ENCODE measurements at places on chromosomes 11 and 22. TPM values are rescaled to one million over a fixed set of nuclear protein-coding genes. Genes with fewer than 3 reads are reported as not detected.

DNA sequence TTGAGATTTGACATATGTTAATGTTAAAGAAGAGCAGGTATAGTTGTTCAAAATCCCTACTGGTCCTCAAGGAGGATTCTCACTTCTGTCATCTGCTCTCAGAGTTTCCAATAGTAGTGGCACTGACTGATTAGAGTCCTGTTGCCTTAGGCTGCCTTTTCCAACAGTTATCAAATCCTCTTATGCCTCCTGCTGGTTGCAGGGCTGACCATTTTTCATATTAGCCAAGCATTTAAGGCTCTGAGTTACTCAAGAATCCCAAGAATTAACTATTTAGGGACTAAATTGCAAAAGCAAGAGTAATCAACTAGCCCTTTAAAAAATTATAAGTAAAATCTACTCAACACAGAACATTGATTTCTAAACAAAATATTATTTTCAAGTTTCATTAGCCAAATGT, 212.0 kb upstream of the CHORDC1 start:
- no peak for DNase-seq

- DNase-seq, result no peak
These were observed 14.5 kb downstream of the CARS1 start for GRCh38 chr11:3042496-3043314.

The PCF11 gene
- 31.0 TPM for total RNA-seq

DNA sequence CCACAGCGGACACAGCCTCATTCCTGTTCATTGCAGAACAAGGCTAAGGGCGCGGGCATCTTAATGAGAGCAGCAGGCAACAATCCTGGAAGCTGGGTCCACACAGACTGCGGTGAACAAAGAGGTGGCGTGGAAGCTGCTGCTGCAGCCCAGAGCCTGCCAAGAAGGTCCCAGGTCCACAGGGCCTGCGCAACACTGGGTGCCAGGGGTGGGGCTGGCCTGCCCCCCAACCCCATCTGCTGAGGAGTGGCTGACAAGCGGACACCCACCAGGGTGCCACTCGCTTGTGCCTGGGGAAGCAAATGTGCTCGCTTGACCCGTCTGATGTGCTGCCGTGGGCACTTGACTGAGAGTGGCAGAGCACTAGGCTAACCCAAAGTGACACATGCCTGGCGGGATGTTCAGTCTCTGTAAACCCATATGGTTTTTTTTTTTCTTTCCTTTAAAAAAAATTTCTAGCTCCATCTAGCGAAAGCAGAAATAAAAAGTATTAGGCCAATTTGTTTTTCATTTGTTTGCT, 83.2 kb upstream of the PITPNB start:
- no peak for DNase-seq

GRCh38 chr22:27621486-27622070, 180.0 kb downstream of the MN1 start:
- DNase-seq, result no peak

- DNase-seq, result no peak
These were observed 315.1 kb downstream of the LARGE1 start for GRCh38 chr22:33605221-33605620.

- DNase-seq, result no peak
These were observed 97.8 kb downstream of the PKNOX2 start for GRCh38 chr11:125262194-125262829.

- peak; percentile 89 for DNase-seq
These were observed 12.2 kb downstream of the PHLDB1 start for GRCh38 chr11:118619444-118620197.

DNA sequence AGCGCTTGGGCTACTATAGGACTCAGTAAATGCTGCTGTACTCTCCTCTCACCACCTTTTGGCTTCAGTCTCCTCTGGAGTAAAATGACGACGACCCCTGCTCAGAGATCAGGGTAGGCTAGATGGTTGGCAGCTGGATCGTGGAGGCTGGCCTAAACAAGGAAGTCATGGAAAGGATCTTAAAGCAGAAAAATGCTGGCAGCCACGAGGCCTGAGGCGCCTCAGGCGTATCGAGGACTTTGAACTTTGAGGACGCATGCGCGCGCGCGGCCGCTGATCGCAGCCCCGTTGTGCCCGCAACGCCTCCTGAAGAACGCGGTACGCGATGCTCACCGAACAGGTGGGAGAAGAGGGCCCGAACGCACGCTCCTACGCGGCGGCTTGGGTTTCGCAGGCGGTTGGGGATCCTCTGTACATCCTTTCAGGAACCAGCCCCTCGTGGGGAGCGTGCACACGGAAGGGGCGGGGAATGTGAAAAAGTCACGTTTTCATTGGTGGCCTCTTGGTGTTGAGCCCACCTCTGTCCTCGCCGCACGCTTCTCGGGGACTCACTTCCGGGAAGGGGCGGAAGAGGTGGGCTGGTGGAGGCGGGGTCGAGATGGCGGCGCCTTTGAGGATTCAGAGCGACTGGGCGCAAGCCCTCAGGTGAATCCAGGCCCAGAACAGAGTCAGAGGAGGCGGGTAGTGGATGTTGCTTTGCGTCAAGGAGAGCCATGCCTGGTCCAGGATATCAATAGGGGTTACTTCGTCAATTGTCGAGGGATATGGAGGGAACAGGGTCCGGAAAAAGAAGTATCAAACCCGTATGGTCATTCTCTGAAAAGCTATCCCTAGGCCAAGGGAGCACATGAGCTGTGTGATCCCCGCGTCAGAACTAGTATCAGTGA, at the start of the genes COA4 and PAAF1:
Gene COA4, minus strand, starts transcription at position 423 of the 887 bp plus-strand sequence. CDS start 3,468 bp downstream, outside the sequence.
Gene PAAF1, plus strand, starts transcription at position 576 of the 887 bp plus-strand sequence. Its CDS starts 23 bp downstream, at position 599.
- peak; percentile 91 for DNase-seq

GRCh38 chr11:1052133-1053011, 15.9 kb upstream of the MUC6 start:
- DNase-seq, result no peak

GRCh38 chr11:119470317-119471291, 47.6 kb upstream of the THY1 start:
- DNase-seq, result no peak

The CD3D gene
- total RNA-seq, result not detected

DNA sequence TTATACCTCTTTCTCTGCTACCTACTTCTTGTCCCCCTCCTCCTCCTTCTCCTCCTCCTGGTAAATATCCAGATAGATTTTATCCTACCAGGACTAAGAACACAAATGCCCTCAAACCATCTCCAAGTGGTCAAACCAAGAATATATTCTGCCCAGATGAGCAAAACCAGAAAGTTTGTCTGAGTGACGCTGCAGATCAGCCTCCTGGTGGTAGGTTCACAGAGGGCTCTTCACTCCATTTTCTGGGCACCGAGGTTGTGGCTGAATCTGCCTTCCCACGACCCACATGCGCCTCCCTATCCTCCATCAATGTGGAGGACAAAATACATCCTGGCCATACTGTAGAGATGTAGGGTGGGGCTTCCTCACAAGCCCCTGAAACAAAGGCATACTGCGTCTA, 543.6 kb downstream of the MN1 start:
- no peak for DNase-seq

DNA sequence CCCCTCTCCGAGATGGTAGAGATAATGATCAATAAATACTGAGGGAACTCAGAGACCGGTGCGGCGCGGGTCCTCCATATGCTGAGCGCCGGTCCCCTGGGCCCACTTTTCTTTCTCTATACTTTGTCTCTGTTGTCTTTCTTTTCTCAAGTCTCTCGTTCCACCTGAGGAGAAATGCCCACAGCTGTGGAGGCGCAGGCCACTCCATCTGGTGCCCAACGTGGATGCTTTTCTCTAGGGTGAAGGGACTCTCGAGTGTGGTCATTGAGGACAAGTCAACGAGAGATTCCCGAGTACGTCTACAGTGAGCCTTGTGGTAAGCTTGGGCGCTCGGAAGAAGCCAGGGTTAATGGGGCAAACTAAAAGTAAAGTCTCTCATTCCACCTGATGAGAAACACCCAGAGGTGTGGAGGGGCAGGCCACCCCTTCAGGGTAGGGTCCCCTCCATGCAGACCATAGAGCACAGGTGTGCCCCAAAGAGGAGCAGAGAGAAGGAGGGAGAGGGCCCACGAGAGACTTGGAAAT, 43.2 kb downstream of the IGLL1 start:
- DNase-seq, result no peak

- no peak for DNase-seq
These were observed 7.0 kb upstream of the DDX17 start for GRCh38 chr22:38513063-38513462.

DNA sequence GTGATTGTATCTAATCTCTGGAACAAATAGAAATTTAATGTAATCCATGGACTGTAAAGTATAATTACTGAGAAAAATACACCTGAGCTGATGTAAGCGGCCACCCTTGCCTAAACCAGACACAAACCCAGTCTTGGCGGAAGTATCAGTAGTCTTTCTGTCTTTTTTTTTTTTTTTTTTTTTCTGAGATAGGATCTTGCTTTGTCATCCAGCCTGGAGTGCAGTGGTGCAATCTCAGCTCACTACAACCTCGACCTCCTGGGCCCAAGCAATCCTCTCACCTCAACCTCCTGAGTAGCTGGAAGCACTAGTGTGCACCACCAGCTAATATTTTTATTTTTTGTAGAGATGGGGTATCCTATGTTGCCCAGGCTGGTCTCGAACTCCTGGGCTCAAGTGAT, 5.5 kb upstream of the CXCR5 start:
- no peak for DNase-seq

The TRIM34 gene
- 4.9 TPM for total RNA-seq

The C11orf16 gene
- total RNA-seq, result not detected

GRCh38 chr11:107961480-107961879, 33.2 kb downstream of the RAB39A start:
- DNase-seq, result no peak

GRCh38 chr11:118435290-118435892, 901 bp upstream of the KMT2A start:
- DNase-seq, result no peak

The HRAS gene
- total RNA-seq, result 83.7 TPM

DNA sequence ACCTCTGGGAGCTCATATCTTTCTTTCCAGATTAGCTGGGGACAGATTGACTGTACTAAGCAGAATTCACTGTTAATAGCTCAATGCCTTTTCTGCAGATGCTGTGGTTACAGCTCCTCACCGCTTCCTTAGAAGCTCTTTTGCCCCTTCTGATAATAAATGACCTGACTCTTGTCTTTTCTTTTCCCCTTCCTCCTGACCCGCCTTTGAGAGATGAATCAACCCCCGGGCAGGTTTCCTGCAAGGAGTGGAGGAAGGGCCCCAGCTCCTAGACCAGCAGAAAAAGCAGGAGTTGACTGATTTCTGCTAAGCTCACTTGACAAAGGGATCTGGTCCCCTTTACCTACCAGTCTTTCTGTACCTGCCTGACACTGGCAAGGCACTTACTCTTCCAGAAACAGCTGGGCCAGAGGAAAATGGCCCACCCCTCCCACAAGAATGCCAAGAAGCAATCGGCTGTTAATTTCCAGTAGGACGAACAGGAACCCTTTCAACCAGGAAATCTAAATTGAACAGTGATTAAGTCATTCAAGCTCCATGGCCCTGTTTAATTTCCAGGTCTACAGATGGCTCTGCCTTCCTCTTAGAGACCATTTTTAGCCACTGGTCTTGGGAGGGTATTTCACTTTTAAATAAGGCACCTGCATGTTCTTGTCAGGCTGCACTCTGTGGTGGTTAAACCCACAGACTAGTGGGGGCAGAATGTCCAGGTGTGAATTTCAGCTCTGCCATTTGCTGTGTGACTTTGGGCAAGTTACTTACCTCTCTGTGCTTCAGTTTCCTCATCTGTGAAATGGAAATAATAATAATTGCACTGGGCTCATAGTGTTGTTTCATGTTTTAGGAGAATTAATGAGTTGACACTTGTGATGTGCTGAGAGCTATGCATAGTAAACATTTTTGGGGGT, 67.5 kb downstream of the PRR5L start:
- DNase-seq, result no peak

DNA sequence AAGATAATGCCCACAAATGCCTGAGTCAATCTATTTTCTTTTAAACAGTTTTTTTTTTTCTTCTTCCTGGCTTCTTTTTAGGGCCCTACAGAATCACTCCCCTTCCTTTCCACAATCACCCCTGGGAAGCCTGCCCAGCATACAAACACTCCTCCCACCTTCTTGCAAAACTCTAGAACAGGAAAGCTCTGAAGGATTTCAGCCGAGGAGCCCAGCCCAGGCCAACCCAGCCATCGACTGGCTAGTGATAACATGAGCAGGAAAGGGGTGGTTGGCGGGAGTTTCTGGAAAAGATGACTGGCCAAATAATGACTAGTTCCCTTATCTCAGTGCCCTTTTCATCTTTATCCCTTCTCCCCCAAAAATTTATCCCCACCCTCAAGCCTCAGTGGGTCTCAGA, 68.2 kb downstream of the USP35 start:
- no peak for DNase-seq

GRCh38 chr11:107819361-107820014, 39.1 kb downstream of the SLC35F2 start:
- DNase-seq, result no peak

GRCh38 chr22:30782613-30783012, 87.9 kb downstream of the OSBP2 start:
- DNase-seq, result no peak

The NLRP6 gene
- not detected for total RNA-seq

DNA sequence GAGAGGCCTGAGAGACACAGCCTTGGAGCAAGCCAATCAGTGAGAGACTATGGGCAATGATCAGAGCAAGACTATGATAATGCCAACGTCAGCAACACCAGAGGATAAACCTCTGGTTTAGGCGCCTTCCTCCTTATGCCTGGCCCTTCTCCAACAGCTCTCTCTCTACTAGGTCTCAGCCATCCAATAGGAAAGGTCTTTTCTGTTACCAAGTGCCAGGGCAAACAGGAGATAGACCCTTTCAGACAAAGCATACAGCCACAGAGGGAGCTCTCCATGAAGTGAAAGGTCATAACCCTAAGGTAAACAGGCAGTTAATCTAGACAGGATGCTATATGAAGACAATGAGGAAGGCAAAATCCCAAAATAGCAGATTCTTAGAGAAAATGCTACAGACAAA, 9.5 kb downstream of the STK33 start:
- DNase-seq, result no peak

GRCh38 chr22:47270463-47271135, 508.1 kb downstream of the TBC1D22A start:
- no peak for DNase-seq

GRCh38 chr22:40853333-40853732, 3.1 kb downstream of the ST13 start:
- DNase-seq, result no peak

GRCh38 chr11:62879235-62879978, 1.3 kb upstream of the SLC3A2 start:
- no peak for DNase-seq

DNA sequence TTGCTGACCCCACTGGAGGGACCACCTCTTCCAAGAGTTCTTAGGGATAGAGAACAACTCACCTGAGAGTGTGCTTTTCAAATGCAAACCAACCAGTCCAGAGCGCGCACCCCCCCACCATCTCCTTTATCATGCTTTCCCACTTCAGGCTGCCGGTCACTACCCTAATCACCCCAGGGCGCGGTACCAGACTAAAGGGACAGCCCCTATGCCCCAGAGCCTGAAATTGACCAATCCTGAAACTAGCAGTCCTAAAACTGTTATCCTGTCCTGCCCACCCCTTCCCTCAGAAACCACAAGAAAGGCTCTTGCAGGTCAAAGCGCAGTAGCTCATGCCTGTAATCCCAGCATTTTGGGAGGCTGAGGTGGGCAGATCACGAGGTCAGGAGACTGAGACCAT, 37.0 kb downstream of the NEAT1 start:
- no peak for DNase-seq

GRCh38 chr11:70487756-70488155, 89.4 kb downstream of the CTTN start:
- DNase-seq, result no peak

Data from kidney epithelial cell (primary cell).